Stimulated activated CD4-positive, alpha-beta T cell treated with anti-CD3 and anti-CD28 coated beads, Interleukin-12 subunit alpha, Interleukin-12 subunit beta, amount 100 ng/mL, for 24 hours (primary cell): ENCODE measurements at places on chromosomes 3 and 15.

GRCh38 chr3:105869531-105869833 is 670 bp upstream of the CBLB start:
- DNase-seq = no peak

GRCh38 chr3:148584438-148584837 is 113.3 kb upstream of the AGTR1 start:
- DNase-seq = no peak

GRCh38 chr15:68057034-68057433 is 2.9 kb downstream of the PIAS1 start:
- no peak for DNase-seq

DNA sequence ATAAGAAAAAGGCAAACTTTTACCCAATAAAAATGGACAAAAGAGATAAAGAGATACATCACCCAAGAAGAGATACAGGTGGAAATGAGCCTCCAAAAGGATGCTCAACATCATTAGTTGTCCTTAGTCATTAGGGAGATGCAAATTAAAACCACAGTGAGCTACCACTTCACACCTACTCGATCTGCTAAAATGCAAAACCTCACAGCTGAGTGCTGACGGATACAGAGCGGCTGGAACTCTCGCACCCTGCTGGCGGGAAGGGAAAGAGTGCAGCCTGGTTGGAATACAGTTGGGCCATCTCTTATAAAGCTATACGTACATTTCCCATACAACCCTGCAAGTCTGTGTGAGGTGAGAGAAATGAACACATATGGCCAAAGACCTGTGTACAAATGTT is 78.5 kb upstream of the PRR20G start:
- DNase-seq = no peak

- no peak for DNase-seq
These were observed 744.7 kb downstream of the TUSC7 start for GRCh38 chr3:117454254-117454653.

DNA sequence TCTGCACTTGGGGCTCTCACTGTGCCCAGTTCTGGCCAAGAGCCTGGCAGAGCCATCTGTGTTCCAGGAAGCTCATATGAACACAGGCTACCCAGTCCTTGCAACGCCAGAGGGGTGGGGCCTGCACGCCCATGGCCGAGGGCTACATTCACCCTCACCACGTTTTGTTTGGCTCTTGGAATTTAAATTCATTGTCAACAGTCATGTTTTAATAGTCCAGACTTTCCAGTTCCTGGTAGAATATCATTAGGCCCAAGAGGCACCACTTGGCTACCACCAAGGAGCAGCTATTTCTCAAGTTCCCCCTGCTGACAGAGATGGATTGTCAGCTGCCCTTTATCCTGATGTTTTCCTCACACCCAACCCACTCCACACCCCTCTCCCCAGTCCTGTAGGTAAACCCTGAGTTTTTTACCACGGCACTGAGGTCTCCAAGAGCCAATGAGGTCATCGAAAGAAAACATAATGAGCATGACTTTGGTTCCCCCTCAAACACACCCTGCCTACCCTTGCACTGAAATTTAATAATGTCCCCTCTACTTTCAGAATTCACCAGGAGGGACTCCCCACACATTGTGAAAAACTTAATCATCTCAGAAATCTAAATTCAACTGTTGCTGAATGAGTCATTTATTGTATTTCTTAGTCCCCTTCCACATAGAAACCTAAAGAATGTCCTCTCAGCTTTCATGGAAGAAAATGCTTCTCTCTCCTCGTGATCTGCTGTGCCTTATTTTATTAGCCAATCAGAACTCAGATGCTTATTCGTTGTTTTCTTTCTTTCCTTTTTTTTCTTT is 125.1 kb downstream of the SHQ1 start:
- no peak for DNase-seq

DNA sequence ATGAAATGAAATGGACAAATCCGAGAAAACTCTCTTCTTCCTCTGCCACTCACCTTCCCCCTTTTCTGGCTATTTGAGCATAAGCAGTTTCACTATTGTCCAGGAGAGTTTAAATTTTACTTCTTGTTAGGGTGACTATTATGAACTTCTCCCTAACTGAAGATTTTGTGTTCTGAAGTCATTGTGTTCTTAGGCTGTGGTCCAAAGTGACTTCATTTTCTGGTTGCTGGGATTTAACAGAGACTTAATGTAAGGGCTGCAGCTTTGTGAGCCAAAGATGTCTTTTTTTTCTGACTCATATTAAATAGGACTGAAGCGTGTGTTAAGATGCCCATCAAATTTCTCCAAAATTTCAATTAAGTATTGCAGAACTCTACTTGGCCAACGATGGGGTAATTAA is 46.5 kb upstream of the FSTL1 start:
- DNase-seq = no peak

DNA sequence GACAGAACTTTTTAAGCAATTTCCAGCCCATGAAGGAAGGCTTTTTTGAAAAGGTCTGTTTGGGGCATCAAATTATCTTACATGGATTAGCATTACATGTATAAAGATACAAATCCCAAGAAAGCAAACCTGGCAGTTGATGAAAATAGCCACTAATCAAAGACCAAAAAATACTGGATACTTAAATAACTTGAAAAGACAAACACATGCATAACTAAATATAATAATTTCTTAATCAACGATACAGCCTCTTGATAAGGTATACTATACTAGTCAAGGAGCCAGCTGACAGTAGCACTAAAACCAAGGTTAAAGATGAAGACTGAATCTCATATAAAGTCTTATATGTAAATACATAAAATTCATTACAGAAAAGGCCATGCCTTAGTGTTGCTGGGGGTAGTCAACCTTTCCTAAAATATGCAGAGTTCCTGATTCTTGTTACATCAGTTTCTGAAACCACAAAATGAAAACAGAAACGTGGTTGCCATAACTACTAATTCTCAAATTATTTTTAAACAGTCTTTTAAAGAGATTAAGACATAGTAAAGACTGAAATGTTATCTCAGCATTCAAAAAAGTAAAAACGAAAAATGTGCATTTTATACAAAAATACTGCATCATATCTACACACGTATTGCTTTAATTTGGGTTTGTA is 2.0 kb downstream of the ANKRD28 start:
- no peak for DNase-seq

DNA sequence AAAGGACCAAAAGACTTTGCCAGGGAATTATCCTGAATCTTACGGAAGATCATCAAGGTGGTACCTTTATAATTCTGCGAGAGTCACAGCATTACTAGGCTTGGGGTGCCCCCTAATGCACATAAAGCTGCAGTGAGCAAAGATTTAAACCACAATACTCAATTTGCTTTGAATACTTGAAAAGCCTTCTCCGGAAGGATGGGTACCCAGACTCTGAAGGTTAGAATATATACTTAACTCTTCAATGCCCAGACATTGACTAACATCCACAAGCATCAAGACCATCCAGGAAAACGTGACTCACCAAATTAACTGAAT is 117.8 kb upstream of the KCNH8 start:
- DNase-seq = no peak

- DNase-seq = no peak
These were observed 274.3 kb downstream of the TJP1 start for GRCh38 chr15:29548006-29548405.

DNA sequence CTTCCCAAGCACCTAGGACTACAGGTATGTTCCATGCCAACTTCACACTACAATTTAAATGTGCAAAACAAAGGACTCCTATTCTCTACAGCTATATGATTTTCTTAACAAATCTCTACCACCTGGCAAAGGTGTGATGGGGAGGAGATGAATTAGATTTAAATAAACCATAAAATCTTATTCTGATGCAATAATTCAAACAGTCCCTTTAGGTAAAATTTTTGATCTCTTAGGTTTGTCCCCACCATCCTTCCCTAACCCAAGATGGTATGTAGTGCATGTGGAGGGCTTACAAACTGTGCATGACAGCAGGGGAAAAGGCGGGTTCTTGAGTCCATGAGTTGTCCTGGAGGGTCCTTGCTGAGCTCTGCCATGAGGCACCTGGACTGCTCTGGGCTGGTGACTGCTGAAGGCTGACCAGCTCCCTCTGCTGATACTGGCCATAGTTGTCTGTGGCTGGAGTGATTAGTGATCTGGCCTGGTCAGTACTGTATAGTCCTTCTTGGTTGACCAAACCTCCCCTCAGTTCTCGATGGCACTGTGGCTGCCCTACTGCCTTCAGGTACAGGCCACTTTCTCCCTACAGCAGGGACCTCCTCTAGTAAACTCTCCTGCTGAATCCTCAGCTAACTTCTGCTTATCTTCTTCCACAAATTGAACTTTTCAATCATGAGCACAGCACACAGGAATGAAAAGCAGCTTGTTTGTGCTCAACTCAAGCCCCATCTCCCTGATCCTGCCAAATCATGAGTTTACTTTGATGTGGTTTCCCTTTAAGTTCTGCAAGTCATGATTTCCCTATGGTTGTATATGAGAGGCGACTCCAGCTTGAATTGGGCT is 30.1 kb downstream of the CFAP161 start:
- no peak for DNase-seq

DNA sequence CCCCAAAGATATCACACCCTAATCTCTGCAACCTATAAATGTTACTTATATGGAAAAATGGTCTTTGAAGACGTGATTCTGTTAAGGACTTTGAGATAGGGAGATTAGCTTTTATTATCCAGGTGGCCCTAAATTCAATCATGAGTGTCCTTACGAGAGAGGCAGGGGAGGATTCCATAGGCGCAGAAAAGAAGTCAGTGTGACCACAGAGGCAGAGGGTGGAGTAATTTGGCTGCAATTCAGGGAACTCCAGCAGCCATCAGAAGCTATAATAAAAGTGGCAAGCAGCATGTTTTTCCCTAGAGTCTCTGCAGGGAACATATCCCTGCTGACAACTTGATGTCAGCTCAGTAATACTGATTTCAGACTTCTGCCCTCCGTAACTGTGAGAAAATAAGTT is 315.2 kb upstream of the ROBO2 start:
- DNase-seq = no peak

- no peak for DNase-seq
These were observed 1.7 kb upstream of the HGD start for GRCh38 chr3:120683671-120684301.

- DNase-seq = no peak
These were observed 17.2 kb downstream of the RASGRP1 start for GRCh38 chr15:38547255-38547997.

GRCh38 chr3:141777957-141778813 is 15.0 kb downstream of the GRK7 start:
- no peak for DNase-seq

DNA sequence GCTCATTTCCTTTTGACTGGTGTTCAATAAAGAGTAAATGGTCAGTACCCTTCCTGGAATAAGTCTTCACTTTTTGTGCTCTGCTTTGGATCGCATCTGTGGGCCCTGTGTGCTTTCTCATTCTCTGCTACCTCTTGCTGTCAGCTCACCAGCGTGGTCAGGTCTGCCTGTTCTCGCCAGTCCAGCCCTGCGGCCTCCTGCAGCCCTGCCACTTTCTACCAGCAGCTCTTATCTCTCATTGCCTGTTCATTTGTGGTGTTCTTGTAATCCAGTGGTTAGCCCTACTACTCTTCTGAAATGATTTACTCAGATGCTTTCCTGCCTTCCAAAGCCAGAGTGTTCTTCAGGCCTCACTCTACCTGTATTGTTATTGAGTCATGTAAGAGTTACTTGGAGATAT is 54.8 kb downstream of the CHCHD6 start:
- no peak for DNase-seq

- DNase-seq = no peak
These were observed 34.6 kb upstream of the PPIB start for GRCh38 chr15:64197425-64197824.

DNA sequence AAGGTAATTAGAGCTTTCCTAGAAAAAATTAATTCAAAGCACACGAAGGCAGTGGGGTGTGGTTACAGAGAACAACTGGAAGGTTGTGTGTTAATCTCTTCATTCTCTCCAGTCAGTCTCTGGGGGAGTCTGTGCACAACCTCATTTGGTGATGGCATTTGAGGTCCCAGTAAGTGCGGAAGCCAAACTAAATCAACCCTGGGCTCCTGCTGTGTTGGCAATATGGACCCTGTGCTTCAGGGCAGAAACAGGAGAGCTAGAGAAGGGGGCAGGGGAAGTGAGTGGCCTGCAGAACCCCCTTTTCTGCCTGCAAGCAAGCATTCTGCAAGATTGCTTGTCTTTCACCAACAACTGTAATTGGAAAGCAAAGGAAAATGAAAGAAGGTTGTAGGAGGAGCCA is 195.9 kb upstream of the ST8SIA2 start:
- no peak for DNase-seq

DNA sequence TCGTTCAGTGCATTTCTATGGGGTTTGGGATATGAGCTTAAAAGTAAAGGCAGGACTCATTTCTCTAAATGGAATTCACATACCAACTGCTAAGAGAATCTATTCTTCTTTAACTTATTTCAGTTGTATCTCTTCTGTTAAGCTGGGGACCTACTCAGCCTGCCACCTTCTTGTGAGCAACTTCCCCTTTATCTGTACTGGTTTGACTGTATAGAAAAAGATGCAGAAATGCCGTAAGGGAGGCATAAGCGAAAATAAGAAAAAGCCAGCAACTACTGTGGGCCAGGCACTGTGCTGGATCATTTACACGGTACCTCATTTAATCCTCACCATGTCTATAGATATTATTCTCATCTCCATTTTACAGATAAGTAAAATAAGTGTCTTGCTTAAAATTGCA is 38.4 kb downstream of the RBMS3 start:
- no peak for DNase-seq

GRCh38 chr3:13415236-13415986 is 4.7 kb downstream of the NUP210 start:
- DNase-seq = no peak

- no peak for DNase-seq
These were observed 30.0 kb downstream of the SHQ1 start for GRCh38 chr3:72818092-72818773.

DNA sequence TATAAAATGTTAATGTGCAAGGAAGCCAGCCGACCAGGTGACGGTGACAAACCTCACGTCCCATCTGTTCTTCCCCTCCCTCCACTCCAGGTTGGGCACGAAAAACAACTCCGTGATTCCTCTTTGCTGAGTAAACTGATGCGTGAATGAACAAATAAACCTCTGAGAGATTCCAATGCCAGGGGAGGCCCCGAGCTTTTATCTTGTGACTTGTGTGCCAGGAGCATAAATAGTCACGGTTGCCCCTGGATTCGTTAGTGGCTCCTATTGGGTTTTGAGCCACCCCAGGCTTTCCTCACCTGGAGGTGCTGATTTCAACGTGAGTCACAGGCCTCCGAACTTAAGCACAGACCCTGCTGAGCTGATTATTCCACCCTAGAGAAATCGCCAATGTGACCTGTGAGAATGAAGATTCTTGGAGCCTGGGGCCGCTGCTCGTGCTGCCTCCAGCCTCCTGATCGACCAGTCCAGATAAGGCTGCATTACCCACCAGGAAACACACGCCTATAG is 119.2 kb downstream of the SHQ1 start:
- no peak for DNase-seq

- DNase-seq = no peak
These were observed 35.5 kb downstream of the MDFIC2 start for GRCh38 chr3:70276901-70277300.

DNA sequence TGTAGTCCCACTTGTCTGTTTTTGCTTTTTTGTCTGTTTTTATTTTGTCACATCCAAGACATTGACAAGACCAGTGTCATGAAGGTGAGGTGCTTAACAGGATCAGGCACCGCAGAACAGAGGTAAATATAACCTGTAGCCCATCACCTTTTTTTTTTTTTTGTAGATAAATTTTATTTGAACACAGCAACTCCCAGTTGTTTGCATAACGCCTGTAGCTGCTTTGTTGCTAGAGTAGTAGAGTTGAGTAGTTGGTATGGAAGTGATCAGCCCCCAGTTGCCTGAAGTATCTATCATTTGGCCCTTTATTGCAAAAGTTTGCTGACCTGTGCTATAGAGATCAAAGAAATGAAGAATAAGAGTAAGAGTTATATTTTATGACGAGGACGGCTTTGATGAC is 135.0 kb downstream of the TCF12 start:
- no peak for DNase-seq
